NCI-H1417 (cell line): ENCODE measurements at places on chromosomes 1 and 21.

- DNase-seq = no peak
Observed at GRCh38 chr1:2290595-2291510, 62.7 kb downstream of the SKI start.

- DNase-seq = no peak
Observed at GRCh38 chr1:15426492-15427279, 11.6 kb upstream of the CTRC start.

- peak; percentile 96 for DNase-seq
Observed at GRCh38 chr1:20493839-20494608, 8.0 kb upstream of the CAMK2N1 start.

DNA sequence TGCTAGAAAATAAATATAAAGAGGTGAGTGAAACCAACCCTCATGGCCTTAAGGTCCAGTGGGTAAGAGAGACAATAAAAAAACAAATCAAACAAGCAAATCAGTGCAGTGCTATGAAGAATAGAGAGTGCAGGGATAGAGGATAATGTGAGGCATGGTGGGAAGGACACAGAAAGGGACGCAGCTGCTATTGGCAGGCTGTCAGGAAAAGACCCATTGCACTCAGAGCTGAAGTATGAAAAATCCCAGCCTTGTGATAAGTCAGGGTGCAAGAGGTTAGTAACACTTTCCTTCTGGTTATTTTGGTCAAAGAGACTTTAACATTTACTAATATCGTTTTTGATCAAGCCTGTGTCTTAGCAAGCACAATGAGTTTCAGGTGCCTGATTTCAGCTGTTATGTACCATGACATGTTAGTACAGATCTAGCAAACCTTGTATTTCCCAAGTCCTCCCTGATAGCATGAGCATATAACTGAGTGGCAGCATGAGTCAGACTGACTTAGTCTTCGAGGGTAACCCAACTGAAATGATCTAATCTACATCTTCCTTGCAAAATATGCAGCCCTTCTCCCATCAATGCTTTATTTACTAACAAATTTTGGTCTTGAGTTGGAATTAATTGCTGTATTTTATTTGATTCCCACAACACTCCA is 31.7 kb downstream of the CHML start:
- DNase-seq = no peak

DNA sequence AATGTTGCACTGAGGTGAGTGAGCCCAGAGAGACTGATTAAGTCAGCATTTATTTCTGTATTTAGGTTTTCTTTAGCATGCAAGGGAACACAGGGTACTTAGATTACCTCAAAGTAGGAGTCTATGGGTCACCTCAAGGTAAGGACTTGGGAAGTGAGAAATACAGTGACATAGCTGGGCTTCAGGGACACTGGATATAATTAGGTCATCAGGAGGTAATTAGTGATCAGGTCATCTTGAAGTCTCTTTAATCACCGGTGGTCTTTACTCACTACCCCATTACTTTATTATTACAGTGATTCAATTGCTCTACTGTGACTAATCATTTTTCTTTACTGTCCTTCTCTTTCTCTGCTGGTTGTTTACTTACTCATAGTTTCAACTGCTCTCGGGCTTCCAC is 59.9 kb upstream of the KCNK1 start:
- DNase-seq = no peak

DNA sequence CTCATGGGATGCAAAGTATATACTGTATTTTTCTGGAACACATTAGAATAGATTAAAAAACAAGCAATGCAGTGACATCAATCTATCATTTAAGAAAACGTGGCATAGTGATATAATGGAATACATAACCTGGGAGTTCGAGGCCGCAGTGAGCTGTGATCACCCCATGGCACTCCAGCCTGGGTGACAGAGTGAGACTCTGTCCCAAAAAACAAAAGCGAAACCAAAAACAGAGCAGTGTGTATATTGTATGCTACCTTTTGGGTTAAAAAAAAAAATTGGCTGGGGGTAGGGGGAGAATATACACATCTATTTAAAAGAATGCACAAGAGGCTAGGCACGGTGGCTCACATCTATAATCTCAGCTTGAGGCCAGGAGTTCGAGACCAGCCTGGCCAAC is 13.5 kb downstream of the SLC2A1 start:
- no peak for DNase-seq

GRCh38 chr1:75338616-75339483 is 204.7 kb downstream of the LHX8 start:
- peak; percentile 55 for DNase-seq

- DNase-seq = peak; percentile 8
Observed at GRCh38 chr1:34500451-34500850, 254.4 kb upstream of the GJB5 start.

DNA sequence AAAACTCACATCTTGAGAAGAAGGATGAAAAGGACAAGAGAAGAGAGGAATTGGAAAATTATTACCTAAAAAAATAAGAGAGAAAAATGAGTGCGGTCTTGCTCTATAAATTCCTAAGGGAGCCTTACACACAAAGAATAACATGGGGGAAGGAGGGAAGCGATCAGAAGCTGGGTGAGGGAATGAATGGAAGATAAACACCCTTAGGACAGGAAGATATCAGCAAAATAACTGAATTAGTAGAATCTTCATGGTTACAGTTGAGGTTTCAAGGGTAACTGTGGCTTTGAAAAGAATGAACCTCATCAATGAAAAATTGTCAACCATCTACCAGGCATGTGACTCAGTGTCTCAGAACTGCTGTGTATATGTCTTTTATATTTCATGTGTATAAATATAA is 192.5 kb upstream of the FOXD3 start:
- DNase-seq = no peak

- DNase-seq = no peak
Observed at GRCh38 chr1:42947965-42948732, 10.5 kb downstream of the SLC2A1 start.

GRCh38 chr1:109827466-109827865 is 63.7 kb upstream of the EPS8L3 start:
- no peak for DNase-seq

DNA sequence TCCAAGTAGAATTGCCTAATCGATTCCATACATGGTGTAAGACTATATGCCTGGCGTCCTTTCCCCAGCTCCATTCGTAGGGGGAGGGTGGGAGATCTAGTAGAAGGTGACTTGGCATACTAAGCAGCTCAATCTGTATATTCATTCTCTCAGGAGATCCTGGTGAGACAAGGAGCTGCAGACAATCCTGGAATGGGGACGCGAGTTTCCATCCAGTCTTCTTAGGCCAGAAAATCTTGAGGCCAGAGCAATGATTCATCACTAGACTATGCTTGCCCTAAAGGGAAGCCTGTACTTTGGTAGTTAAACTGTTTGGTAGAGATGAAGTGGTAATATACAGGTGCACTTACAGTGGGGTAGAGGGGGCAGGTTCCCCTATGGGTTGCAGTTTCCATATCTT is 468.7 kb downstream of the ADGRL2 start:
- DNase-seq = no peak

- DNase-seq = peak; percentile 70
Observed at GRCh38 chr1:206911064-206911663, 10.6 kb downstream of the FCMR start.

- no peak for DNase-seq
Observed at GRCh38 chr1:30997463-30998057, 68.0 kb downstream of the PUM1 start.

GRCh38 chr1:29833581-29833980 is 597.3 kb downstream of the PTPRU start:
- DNase-seq = peak; percentile 53

DNA sequence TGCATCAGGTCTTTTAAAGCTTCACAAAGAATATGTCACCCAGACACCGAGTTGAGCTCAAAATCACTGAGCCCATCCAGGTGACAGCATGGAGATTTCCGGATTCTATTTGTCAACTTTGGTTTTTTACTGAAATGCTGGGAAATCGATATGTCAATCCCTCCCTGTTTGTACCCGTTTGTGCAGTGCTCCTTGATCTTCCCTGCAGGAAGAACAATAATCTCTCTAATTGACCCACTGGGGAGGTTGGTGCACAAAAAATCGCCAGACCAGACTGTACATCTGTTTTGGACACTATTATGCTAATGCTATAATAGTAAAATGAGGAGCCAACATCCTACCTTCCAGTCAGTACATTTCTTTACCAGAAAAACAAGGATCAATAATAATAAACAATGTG is 1.8 kb downstream of the BARHL2 start:
- no peak for DNase-seq

GRCh38 chr1:153795330-153795837 is 20.2 kb downstream of the SLC27A3 start:
- DNase-seq = no peak

- DNase-seq = no peak
Observed at GRCh38 chr1:166905900-166906299, 29.8 kb upstream of the TADA1 start.

GRCh38 chr1:64515427-64515826 is 45.5 kb downstream of the CACHD1 start:
- peak; percentile 11 for DNase-seq

- DNase-seq = no peak
Observed at GRCh38 chr1:167621780-167622313, 8.2 kb upstream of the RCSD1 start.

- DNase-seq = no peak
Observed at GRCh38 chr1:218382261-218382660, 37.1 kb downstream of the TGFB2 start.

- no peak for DNase-seq
Observed at GRCh38 chr1:21622466-21623315, 46.5 kb downstream of the RAP1GAP start.

DNA sequence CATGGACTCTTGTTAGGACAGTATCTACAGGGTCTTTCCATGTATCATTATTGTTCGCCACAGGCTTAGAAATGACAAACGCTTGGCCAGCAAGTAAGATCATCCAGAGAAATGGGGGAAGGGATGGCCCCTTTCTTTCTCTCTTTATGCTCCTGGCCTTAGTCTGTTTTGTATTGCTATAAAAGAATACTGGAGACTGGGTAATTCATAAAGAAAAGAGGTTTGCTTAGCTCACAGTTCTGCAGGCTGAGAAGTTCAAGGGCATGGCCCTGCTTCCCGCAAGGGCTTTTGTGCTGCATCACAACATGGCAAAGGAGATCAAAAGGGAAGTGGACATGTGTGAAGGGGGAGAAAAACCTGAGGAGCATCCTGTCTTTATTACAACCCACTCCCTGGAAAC is 41.0 kb downstream of the DNTTIP2 start:
- DNase-seq = no peak

- no peak for DNase-seq
Observed at GRCh38 chr1:179984942-179985341, 30.3 kb downstream of the CEP350 start.

- no peak for DNase-seq
Observed at GRCh38 chr1:79190074-79190473, 183.5 kb upstream of the ADGRL4 start.

- no peak for DNase-seq
Observed at GRCh38 chr21:39604951-39605350, 7.8 kb upstream of the B3GALT5 start.

DNA sequence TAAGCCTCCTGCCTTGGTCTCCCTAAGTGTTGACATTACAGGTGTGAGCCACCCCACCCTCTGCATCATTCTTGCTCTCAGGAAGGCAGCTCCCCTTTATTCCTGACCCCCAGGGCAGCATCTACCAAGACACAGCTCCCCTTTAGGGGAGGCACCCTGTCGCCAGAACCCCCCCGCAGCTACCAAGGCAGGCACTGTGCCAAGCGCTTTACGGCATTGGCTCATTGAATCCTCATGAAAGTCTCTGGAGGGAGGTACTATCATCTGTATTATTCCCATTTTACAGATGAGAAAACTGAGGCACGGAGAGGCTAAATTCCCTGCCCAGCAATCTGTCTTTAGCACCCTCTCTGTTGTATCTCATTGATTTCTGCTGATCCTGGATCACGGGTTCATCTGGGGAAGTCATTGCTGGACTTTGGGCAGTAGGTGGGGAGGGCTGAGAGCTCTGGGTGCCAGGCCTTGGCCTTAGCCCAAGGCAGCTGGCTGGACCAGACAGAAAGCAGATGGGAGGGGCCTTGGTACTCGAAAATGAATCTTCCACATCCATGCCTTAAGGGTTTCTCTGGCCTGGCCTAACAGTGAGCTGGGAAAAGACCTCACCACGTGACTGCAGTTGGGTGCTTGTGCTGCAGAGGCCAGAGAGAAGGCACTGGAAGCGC is 5.9 kb downstream of the PLOD1 start:
- DNase-seq = no peak

GRCh38 chr1:1922702-1922955 is 3.5 kb upstream of the TMEM52 start:
- DNase-seq = no peak

DNA sequence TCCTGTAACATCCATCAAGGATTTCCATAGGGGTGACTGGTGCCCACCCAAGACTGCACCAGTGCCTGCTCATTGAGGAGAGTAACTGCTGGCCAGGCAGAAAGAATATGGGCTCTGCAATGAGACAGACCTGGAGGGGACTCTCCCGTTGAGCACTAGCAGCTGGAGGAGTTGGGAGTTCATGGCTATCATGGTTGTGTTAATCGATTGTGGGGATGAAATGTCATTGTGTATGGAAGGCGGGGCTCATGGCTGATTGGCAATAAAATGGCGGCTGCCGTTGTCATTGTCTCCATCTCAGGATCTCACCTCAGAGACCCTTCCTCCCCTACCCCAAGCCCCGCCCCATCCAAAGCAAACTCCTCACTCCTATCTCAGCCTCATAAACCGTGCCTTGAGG is 3.9 kb downstream of the TMEM125 start:
- no peak for DNase-seq

DNA sequence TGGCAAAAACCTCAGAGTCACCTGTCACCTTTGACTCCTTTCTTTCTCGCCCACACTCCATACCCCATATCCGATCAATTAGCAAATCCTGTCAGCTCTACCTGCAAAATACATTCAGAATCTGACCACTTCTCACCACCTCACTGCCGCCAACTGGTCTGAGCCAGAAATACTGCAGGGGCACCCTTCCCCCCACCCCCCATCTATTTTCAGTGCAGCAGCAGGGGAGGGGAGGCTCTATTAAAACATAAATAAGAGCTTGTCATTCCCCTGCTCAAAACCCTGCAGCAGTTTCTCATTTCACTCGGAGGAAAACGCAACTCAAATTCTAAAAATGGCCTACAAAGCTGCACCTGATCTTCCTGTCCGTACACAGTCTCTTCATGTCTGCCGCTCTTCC is 3.9 kb downstream of the PKLR start:
- DNase-seq = no peak
